Fibroblast of villous mesenchyme (primary cell): ENCODE measurements at places on chromosomes 4 and X.

DNA sequence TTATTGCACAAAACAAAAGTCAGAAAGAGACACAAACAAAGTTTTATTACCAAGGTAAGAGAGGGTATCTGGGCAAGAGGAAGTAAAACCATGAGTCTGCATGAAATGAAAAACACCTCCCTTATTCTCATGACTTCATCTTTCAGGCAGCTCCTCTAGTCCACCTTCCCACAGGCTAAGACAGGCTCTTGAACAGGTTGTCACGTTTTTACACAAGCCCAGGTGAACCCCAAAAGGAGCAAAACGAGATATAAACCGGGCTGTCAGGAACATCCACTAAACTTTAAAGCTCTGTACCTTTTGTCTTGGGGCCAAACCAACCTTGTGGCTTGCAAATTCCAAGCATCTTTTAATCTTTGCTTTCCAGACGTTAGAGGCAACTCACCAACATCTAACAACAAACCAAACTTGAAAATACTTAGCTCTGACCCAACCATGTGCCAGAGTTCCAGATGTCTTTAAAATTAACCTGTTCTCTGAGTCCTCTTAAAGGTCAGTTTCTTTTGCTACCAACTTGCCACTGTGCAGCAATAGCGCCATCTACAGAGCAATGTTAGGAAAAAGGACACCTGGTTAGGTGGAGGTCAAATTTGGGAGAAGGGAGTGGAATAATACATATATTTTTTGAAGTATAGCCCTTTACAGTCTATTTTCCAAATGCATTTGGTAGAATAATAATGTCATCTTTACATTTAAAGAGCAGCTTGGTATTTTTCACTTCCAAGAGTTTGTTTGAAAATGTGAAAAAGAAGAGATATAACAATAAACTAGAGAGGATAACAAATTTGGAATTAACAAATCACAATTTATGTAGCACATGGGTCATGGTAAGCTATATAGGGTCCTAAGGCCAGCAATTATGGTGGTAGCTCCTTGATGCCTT lies 73.1 kb downstream of the QRFPR start:
- peak; percentile 69 for DNase-seq

- no peak for DNase-seq
Observed at GRCh38 chrX:10062980-10063379, 93.8 kb upstream of the CLCN4 start.

- no peak for DNase-seq
Observed at GRCh38 chr4:2817701-2818350, 24.9 kb downstream of the SH3BP2 start.

DNA sequence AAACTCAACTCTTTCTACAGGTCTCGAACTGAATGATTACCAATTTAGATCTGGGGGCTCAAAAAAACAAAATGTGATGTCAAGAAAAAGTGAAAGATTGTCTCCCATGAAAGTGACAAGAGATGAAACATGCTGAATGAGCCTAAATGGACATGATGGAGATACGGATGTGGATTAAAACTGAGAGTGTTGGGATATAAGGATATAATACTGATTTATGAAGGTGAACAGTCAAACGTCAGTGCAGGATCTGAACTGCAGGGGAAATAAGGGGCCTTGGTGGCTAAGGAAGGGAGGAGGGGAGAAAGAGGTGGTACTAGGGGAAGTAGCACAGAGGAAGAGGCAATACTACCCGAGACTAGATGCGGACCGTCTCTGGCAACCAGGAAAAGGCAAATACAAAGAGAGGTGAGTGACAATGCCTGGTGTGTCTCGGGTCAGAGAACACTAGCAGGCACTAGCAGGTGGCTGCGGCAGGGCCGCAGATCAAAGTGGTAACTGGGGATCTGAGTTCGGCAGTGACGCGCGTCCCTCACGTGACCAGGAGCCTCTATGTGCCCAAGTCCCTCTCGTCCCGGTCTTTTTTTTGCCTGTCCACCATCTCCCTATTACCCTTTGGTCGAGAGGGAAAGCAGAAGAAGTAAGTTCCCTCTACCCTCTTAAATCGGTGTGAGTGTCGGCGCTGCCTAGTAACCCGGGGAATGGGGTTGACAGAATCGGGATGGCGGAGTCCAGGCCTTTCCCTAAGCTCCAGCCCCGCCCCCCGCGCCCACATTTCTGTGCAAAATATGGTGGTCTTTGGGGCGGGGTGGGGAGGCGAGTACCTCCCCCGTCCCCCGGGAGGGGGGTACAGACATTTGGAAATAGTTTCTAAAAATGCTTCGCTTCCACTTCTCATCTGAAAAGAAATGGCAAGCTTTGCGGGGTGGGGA lies at the start of gene TCEAL1:
TSS of gene TCEAL1 (plus strand) at position 590 of the 932 bp plus-strand sequence. CDS start 942 bp downstream, outside the sequence.
- DNase-seq, result peak; percentile 44

- DNase-seq, result no peak
Observed at GRCh38 chrX:7926501-7926900, 712 bp downstream of the PNPLA4 start.

GRCh38 chr4:22703912-22704311 lies 11.2 kb downstream of the GBA3 start:
- no peak for DNase-seq

DNA sequence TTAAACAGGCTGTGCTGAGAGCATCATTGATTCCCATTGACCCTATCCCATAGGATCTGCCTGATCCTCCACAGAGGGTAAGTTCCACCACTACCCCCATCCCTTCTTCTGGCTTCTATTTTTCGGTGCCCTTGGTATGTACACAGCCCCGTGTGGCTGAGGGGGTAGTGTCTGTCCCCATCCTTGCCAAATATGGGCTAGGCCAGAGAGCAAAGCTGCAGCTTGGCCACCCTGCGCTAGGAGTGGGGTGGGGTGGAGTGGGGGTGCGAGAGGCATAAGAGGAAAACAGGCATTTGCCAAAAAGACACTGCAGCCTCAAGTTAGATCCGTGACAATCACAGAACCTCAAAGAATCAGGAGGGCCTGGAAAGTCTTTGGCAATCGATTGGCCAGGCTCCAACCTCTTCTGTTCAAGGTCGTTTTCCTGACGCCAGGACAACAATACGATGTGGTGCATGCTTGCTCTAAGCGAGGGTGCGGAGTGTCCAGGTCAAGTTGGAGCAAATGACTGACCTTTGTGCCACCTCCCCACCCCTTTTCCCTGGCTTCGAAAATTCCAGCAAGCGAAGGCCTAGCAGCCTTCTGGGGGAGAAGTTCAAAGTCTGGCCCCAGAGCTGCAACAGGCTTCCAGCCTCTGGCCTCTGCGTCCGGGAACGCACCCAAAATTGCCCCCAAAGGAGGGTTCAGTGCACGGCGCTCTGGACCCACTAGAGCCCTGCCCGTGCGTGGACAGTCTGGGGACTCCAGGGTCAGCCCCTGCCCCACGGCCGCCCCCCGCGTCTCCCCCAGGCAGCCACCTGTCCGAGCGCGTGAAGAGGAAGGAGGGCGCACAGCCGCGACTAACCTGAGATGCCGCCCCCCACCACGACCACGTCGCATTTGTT lies 598 bp downstream of the MAOB start:
- DNase-seq, result no peak

DNA sequence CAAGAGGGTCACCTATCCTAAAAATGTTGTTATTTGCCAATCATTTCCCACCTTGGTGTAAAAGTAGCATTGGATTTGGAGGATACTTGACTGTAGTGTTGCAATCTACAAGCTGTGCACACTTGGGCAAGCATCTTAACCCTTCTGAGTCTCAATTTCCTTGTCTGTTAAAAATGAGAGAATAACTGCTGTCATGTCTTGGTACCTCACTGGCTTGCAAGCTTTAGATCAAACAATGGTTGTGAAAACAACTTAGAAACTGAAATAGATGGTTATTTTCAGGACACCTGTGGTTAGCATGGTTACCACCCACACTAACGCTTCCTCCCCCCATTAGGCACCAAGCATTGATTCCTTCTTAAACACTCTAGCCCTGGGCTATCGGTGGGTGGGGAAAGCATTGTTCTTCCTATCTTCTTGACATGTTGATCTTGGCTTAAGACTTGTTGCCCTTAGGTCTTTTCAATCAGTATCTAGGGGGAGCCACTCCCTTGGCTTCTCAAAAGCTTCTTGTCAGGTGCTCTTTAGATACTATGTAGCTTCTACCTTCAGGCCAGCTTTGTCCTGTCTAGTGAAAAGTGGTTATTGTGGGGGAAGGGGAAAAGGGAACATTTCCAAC lies 10.6 kb upstream of the AMOT start:
- DNase-seq, result no peak

- no peak for DNase-seq
Observed at GRCh38 chr4:44914223-44914622, 187.9 kb upstream of the GNPDA2 start.

- DNase-seq, result no peak
Observed at GRCh38 chr4:7418131-7418943, 16.4 kb downstream of the PSAPL1 start.

GRCh38 chr4:106753426-106753825 lies 282.7 kb downstream of the DKK2 start:
- DNase-seq, result no peak

DNA sequence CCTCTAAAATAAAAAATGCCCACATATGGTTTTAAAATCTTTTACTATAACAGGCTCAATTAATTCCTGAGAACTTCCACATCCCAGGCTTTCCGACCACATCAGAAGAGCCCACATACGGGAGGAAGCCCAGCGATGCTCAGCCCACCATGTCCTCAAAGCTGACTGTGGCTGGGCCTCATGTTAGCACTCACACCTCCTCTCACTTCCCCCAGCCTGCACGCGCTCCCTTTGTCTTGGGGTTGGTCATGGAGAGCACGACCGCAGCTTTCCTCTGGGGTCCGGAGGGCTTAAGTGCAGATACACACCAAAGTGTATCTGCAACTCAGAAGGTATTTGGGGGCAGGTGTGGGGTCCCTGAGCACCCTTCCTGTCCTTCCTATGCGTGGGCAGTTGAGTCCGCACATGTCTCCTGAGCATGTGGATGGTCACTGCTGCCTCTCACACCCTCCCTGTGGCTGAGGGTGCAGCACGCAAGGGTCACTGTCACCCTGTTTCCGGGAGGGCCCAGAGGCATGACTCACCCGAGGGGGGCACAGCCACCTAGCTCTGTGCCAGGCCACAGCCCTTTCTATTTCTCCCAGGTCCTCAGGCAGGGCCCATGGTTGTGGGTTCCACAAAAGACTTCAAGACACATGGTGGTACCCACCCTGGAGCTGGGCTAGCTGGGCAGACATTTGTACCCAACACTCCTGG lies 21.2 kb downstream of the WDR1 start:
- DNase-seq, result no peak

DNA sequence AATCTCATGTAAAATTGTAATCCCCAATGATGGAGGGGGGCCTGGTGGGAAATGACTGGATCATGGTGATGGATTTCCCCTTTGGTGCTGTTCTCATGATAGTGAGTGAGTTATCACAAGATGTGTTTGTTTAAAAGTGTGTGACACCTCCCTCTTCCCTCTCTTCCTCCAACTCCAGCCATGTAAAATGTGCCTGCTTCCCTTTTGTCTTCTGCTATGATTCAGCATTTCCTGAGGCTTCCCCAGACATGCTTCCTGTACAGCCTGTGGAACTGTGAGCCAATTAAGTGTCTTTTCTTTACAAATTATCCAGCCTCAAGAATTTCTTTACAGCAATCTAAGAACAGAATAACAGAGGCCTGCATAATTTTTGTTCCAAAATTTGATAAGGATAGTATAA lies 85.2 kb downstream of the ANAPC10 start:
- peak; percentile 54 for DNase-seq

- DNase-seq, result peak; percentile 22
Observed at GRCh38 chrX:39757971-39758370, 339.8 kb downstream of the BCOR start.

DNA sequence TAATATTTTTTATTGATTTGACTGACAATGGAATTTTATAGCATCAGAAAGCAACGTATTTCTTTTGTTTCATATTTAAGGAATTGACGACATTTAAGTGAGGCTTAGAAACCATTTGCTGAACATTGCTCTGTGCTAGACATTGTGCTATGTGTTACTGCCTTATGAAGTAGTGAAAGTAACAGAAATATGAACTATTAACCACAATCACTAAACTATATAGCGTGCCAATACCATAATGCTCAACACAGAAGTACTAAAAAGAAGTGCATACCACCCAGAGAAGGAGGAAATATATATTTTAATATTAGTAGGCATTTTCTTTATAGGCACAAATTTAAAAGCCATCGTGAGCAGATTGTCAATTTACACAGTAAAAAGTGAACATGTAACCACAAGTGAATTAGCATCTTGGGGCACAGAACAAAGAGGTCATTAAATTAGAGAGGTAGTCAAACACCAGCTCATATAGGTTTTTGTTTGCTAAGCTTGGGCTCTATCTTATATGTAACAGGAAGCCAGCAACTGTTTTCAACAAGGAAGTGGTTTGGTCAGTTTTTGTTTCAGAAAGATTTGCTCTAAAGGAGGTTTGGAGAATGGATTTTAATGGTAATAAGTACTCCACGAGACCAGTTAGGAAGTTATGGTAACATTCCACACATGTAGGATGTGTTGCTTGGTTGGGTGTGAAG lies 270.7 kb downstream of the GRXCR1 start:
- no peak for DNase-seq

- DNase-seq, result no peak
Observed at GRCh38 chr4:121377076-121377475, 3.7 kb downstream of the QRFPR start.

DNA sequence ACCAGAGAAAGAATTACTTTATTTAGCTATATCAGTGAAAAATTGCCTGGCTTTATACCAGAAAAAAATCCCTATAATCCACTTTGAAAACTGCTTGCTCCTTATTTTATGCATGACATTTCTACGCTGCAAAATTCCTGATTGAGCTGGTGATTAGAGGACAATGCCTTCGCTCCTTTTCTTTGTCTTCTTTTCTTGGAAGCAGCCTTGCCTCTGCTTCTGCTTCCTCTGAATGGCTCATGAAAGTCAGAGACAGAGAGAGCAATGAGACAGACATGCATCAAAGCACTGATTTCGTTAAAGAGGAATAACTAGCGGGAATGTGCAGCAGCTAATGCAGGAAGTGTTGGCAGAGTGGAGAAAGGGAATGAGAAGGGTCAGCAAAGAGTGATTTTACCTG lies 294.3 kb upstream of the IGFBP7 start:
- DNase-seq, result no peak

DNA sequence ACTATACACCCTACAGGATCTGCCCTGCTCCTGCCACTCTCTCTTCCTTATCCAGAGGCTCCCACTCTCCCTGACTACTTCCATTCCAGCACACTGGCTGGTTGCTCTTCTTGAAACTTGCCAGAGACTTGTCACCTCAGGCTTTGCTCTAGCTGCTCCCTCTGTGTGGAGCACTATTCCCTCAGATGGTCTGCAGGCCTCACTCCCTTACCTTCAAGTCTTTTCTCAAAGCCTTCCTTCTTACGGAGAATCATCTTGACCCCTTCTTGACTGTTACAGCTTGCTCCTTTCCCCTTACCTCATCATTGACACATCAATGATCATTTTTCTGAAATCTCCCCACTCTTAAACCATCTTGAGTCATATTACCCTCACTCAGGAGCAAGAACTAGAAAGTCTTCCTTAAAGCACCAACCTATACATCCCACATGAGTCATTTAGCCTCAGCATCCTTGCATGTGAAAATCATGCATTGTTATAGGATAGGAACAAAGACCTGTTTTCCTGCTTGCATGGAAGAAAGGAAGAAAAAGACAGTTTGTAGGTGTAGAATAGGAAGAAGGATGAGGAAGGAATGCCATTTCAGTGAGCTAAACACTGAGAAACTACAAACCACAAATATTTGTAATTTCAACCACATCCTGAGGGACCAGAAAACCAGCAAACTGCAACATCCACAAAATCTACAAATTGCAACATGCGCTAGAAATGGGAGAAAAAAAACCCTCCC lies 55.7 kb downstream of the ANTXR2 start:
- peak; percentile 84 for DNase-seq

- DNase-seq, result peak; percentile 66
Observed at GRCh38 chr4:113952452-113953029, 26.9 kb downstream of the ARSJ start.

GRCh38 chr4:110636680-110637407 lies 14.0 kb upstream of the PITX2 start:
- peak; percentile 90 for DNase-seq

- no peak for DNase-seq
Observed at GRCh38 chrX:139423186-139423585, 107.4 kb upstream of the F9 start.
